ENCODE measurements at places on chromosomes 7 and 10.

- no peak for DNase-seq
These were observed 608.0 kb downstream of the PHTF2 start for GRCh38 chr7:78406531-78406930.

DNA sequence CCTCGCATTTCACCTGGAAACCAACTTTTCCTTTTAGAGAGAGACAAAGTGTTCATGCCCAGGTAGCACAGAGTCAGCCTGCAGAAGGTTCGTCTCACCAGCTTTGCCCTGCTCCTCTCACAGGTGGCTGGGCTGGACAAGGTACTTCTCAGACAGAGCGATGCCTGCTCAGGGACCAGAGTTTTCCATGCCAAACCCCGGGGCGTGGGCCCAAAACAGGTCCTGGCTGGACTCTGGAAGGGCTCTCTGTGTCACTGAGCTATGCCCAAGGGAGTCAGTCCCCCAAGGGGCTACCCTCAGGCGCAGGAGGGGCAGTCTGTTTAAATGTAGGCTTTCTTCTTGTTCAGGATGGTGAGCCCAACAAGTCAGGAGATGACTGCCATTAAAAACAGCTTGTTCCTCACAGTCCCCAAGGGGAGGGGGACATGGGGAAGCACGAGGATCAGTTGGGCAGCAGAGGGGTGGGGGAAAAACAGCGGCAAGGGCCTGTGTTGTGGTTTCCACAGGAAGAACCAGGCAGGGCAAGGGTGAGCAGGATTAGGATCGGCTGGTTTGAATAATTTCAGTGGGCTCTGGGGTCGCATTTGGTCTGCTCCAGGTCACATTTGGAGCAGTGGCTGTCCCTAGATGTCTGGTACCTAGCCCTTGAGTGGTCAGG is 55.5 kb upstream of the FIGNL1 start:
- DNase-seq, result no peak

DNA sequence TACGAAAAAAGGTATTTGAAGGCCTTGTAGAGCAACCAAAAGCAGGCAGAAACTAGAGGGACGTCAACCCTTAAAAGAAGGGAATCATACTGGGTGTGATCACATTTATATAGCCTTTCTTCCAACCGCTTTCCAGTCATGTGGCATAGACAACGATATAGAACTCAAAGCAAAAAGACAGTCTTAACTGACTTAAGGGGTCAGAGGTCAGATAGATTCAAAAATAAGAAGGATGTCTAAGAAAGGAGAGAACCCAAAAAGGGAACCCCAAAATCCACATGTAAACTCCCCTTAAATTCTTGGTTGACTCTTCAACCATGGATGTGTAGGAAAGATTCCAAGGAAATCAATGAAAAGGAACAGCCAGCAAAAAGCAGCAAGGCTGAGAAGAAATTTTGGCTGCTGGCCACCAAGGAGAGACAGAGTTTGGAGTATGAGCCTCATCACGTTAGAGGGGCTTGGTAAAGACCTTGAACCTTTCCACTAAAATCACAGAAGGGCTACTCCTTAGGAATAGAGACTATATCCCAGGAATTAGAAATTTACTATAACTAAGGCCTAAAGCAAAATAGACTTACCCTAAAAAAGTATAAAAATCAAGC is 8.6 kb downstream of the BCAP29 start:
- no peak for DNase-seq

DNA sequence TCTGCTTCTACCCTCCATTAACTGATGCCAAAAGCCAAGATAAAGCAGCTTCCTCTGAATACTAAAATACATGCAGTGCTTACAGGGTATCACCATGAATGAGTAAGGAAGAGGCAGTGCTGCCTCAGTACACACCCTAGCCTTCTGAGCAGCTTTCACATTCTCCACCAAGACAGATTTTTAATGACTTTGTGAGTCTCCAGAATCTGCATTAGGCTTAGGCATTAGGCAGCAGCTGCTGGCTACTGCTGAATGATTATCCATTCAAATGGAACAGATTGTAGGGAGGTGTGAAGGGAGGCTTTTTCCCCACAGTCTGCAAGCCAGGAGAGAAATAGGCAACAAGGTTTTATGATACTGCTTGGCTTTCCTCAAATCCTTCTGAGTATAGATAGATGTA is 1226.7 kb upstream of the LRRN3 start:
- no peak for DNase-seq

DNA sequence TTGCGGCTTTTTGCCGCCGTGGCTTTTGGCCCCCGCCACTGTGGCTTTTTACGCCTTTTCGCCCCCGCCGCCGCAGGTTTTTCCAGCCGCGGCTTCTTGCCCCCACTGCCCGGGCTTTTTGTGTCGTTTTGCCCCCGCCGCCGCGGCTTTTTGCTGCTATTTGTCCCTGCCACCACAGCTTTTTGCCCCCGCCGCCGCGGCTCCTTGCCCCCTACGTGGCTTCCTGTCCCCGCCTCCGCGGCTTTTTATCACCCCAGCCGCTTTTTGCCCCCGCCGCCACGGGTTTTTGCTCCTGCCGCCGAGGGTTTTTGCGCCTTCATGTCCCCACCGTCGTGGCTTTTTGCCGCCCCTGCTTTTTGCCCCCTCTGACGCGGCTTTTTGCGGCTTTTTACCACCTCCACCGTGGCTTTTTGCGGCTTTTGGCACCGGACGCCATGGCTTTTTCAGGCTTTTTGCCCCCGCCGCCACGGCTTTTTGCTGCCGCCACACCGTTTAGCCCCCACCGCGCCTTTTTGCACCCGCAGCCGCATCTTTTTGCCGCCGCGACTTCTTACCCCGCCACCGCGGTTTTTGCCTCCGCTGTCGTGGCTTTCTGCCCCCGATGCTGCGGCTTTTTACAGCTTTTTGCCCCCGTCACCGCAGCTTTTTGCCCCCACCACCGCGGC is 637.0 kb downstream of the ZNF716 start:
- DNase-seq, result no peak

- DNase-seq, result no peak
These were observed 140.7 kb downstream of the DYNC2I1 start for GRCh38 chr7:158997110-158997453.

DNA sequence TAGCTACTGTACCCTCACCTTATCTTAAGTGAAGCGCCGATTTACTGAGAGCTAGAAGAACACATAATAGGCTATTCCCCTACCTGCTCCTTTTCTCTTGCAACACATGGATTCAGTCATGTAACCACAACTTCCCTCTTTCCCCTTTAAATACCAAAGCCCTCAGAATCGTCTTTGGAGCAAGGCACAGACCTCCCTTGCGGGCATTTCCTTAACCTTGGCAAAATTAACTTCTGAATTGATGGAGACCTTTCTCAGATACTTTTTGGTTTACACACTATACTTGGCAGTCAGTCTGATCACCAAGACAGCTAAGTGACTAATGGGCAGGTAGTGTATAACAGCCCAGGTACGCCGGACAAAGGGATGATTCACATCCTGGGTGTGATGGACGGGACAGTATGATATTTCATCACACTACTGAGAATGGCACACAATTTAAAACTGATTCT is 72.7 kb upstream of the SEC61G start:
- no peak for DNase-seq

DNA sequence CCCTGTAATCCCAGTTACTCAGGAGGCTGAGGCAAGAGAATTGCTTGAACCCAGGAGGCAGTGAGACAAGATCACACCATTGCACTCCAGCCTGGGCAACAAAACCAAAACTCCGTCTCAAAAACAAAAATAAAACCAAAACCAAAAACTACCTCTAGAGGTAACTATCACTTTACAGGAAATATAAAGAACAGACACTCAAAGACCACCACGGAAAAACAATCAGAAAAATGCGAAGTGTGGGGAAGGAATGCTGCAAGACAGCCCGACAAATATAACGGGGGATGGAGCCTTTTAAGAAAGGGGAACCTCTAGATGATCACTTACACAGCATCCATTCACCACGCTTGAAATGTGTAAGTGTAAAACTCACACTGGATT is 4.3 kb downstream of the HNRNPF start:
- DNase-seq, result no peak

DNA sequence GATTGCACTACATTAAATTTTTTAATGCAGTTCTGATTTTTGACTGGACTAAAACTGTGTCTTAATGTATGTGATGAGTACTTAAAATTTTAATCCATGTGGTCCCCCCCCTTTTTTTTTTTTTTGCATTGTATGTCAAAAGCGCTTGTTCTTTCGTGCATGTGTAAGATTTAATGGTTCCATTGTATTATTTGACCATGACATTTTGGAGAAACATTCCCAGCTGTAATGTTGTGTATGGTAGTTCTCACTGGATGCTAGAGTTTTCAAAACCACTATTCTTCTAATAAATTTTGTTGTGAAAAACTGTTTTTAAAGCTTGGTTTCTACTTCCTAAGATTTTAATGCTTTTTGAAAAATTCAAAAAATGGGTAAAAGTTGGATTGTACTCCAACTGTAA is 132.0 kb downstream of the LCOR start:
- DNase-seq, result no peak

GRCh38 chr10:117363028-117363427 is 12.2 kb downstream of the PDZD8 start:
- no peak for DNase-seq

DNA sequence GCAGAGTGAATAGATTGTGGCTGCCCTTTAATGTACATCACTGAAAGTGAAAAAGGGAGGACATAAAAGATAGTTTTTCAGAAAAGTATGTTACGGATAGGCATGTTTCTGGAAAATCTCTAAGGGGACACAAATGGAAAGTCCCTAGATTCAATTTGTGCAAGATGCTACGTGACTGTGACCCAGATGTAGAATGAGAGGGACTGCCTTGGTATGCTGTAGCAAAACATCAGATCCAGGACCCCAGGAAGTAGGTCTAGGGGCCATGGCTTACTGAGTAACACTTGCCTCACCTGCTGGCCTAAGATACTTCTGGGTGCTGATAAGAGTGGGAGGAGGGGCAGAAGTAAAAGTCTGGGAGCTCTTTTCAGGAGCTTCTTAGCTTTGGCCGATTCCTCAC is 191.2 kb upstream of the PHYHIPL start:
- no peak for DNase-seq

DNA sequence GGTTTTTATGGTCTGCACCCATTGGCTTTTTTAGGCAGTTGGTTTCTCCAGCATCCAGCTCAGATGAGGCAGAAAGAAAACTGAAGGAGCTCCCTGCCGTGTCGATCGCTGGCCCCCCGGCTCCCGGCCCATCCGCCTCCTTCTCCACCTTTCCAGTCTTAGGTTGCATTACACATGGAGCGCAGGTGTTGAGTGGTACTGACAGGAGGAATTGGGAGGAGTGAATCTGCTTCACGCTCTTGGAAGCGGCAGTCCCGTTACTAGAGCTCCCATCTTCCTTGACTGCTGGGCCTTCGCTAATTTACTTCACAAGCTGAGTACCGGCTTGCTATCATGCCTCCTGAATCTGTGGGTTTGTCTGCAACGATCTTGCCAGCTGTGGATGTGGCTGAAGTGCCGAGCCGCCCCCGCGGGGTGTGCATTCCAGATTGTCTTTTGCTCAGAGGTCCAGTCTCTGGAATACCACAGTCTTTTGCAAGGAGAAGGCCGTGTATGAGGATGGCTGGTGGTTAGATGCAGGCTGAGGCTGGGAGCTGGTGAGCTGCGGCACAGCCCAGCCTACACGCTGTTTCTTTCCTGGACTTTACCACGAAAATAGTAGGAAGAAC is 17.1 kb downstream of the IQCE start:
- DNase-seq, result no peak

DNA sequence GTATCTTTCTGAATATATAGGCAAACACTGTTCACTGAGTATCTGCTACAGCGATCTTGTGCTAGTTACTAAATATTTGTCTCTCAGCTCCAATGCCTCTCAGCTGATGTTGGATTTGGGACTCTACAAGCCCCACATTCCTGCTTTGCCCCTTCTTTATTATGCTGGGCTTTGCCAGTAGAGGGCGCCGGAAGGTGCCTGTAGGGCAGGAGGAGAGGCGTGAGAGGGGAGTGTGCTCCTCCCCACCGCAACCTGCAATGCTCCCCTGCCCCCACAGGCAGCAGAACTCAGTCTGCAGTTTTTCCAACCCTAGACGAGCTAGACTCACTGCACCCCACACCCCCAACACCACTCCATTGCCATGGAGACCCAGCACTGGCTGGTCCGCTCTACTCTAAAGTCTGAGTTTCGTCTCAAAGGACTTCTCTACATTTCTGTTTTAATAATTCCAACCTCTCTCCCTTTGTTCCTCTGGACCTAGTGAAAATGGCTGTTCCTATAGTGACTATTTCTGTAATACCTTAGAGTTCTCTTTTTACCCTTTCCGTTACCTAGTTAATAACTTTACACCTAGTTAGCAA is 337.6 kb downstream of the CCSER2 start:
- DNase-seq, result no peak

DNA sequence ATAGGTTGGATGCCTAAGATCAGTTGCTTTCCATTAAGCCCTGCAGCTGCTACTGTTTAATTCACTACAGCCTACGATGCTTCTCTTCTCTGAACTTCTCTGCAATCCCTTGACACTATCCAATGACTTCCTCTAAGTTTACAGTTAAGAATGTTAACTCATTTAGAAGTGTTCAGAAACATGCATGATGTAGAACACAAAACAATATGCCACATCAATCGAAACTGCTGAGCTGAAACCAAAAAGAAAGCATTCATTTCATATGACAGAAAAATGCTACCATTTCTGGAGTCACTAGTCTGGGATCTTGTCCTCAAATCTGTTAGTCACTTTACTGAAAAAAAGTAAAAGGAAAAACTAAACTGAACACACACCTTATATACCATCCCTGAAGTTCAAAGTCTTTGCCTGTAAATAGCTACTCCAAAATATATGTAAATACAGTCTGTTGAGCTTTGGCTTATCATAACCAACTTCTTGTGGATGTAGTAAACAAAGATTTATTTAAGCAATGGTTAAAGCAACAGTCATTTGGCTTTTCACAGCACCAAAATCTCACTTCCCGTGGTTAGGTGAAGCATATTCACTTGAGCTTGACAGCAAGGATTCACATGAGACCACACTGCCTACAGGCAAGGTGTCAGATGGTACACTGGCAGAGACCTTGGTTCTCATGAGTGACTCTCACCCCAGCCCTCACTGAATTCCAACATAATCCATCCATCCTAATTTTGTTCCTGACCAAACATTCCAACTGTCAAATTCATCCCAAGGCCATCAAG is 187.0 kb downstream of the PPP1R17 start:
- DNase-seq, result no peak

GRCh38 chr10:112712536-112712935 is 237.5 kb upstream of the TCF7L2 start:
- no peak for DNase-seq

DNA sequence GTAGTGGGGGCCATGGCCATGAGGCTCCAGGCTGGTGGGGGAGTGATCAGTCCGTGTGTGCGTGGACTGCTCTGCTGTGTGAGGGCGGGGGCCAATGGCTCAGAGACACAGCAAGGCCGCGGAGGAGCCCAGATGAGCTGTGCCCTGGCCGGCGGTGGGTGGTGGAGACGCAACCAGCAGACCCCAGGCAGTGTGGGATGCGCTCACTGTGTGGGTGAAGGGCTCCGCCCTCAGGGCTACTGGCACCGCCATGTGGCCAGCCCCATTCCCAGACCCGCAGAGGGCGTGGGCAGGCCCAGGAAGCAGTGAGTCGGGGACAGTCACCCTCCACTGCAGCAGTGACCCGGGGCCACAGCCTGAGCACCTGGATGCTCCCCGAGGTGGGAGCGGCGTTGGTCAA is 9.1 kb downstream of the NKX6-2 start:
- no peak for DNase-seq

All from T1000 (cell line).